Brain pericyte (primary cell): ENCODE measurements at places on chromosomes 5 and 9.

GRCh38 chr9:15277400-15278090 is 29.5 kb downstream of the TTC39B start:
- DNase-seq = no peak

DNA sequence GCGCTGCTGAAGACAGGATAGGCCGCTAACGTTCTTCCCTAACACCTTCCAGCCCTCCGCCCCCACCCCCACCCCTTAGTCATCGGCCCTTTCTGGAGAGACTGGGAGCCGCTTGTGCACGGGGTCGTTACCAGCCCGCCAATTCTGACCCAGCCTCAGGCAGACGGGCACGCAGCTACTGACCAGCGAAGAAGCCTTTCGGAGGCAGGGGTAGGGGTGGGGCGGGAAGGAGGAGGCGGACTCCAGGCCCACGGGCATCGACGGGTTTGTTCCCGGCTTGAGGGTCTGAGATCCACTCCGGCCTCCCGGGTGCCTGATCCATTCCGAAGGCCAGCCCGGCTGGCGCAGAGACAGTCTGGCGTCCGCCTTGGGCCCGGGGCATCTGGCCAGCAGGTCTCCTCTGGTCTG is 729 bp upstream of the HAND1 start:
- no peak for DNase-seq

- DNase-seq = no peak
These were observed 5.8 kb upstream of the CRHBP start for GRCh38 chr5:76947082-76947503.

DNA sequence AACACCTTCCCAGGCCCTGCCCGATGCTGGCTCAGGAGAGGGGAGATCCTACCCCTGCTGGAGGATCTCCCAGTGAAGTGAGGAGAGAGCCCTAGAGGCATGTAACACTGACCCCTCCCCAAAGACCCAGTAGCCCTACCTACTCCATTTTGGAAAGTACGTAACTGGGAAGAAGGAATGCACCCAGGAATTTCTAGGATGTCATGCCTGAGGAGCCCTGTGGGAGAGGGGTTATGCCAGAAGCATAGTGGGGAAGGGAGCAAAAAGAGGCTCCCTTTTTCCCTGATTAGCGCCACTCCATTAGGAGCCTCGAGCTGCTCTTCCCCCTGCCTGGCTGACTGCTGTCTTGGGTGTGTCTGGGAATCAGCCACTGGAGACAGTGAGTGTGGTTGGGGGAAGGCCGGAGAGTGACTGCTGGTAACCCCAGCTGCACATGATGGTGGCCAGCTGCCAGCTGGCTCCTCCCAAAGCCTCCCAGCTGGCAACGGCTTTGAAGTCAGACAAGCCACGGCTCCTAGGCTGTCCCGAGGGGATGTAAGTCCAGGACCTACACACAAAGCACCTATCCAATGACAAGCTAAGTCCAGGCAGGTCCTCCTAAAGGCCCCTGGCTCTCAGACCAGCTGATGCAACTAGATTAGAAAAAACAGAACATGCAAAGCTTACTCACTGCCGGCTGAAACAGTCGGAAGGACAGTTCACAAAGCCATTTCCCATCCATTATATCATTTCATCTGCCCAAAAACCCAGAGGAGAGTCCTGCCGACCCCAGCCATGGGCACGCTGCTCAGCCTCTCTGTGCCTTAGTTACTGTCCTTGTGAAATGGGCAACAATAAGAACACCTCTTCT is 136.5 kb upstream of the ABCA1 start:
- peak; percentile 90 for DNase-seq

GRCh38 chr5:133357758-133358157 is 254.6 kb downstream of the FSTL4 start:
- DNase-seq = no peak

- no peak for DNase-seq
These were observed 343.3 kb upstream of the TNC start for GRCh38 chr9:115461280-115461679.

- peak; percentile 67 for DNase-seq
These were observed 7.5 kb downstream of the PFDN1 start for GRCh38 chr5:140295414-140295813.

DNA sequence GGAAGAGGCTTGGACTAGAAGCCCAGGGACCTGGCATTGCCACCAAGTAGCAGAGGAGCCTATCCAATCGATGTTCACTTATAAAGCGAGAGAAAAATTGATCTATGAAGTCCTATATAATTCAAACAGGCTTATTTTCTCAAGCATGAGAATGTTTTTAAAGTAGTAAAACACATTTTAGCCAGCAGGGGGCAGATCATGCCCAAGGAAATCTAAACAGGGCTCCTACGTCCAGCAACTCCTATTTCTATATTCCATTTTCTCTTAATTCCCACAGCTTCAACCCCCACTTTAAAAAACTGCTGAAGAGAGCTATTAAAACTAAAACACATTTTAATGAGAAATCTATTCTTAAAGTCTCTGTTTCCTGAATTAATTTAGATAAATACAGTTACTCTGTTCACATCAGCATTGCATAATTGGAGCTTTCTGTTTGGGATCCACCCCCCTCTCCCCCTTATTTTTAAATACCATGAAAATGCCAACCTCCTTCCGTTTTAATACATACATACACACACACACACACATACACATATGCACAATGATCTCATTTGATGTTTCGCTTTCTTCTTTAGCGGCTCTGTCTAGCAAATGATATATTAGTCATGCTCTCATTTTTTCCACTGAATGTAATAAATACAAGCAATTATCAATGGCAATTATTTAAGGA is 144.9 kb downstream of the MYO10 start:
- no peak for DNase-seq

DNA sequence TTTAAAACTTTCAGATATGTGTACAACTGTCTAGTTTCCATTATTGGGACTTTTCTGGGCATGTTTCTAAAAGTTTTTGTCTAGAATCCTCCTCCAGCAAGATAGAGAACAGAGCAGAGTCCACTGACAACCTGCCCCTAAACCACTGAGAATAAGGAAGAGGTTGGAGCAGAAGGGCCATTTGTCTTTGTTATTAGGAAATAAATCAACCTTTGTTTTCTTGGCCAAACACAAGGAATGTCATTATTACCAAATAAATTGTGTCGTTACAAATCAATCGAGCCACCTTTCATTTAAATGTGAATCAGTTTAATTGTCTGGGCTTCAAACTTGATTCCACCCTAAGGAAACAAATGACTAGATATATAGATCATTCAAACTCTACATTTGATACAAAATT is 81.4 kb downstream of the GAS1 start:
- DNase-seq = no peak

GRCh38 chr9:93222890-93223259 is 38.9 kb downstream of the WNK2 start:
- DNase-seq = no peak
